Stimulated activated CD4-positive, alpha-beta T cell treated with anti-CD3 and anti-CD28 coated beads, Interleukin-1b, Interleukin-23, amount 100 ng/mL, for 4 hours (primary cell): ENCODE measurements at places on chromosomes 2 and 18.
A peak's percentile ranks its signal among the peaks of the same experiment; 100 is the strongest.

DNA sequence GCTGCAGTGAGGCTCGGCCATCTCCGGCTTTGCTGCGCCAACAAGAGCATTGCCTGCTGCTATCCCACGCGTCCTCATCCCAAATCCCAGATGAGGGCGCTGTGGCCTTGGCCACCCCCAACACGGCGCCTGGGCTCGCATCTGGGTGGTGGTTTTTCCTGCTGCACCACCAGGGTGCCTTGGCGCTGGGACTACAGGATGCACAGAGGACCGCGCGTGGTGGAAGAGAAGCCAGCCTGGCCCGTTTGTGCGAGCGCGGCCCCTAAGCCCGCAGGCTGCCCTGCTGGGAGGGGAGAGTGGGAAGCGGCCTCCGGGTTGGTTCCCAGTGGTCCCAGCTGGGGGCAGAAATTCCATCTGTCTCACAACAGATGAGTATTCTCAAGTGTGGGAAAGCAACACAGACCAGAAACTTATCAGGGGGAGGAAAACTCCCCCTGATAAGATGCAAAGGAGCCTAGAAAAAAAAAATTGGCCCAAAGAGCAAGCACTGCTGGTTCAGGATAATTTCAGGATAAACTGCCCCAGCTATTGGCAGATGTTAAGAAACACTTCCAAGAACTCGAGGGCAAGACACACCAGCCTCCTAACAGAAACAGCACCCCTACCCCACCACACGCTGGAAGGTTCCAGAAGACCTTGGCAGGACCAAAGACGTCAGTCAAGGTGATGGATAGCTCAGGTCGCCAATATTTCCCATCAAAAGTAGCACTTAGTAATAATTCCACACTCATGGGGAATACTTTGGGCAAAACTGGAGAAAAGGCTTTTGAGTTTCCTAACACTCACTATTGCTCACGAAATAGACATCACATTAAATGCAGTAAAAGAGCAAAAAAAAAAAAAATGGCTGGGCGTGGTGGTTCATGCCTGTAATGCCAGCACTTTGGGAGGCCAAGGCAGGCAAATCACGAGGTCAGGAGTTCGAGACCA is 152.1 kb downstream of the PXDN start:
- no peak for DNase-seq

- peak; percentile 30 for DNase-seq
Measured at GRCh38 chr18:13568443-13569392, 157.6 kb downstream of the FAM210A start.

GRCh38 chr18:35458271-35458670 is 39.5 kb downstream of the INO80C start:
- no peak for DNase-seq

- DNase-seq = no peak
Measured at GRCh38 chr2:88024509-88024908, 8.2 kb upstream of the RNU2-63P start.

DNA sequence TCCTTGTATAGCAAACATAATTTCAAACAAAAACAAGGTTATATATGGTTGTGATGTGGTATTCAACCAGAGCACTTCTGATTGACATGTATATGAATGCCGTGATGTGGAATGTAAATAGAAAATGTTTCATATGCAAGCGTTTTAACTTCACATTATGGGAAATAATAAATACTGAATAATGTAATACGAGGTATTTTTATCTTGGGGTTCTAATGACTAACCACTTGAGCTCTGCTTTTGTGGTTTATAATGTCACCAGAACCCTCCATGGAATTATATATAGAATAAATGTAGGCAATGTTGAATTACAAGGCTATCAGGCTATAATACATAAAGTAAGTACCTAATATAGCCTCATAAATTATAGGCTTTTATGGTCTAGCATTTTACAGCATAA is 72.4 kb downstream of the ZNF521 start:
- no peak for DNase-seq

GRCh38 chr2:84924173-84925106 is 19.0 kb downstream of the TMSB10 start:
- no peak for DNase-seq

- DNase-seq = no peak
Measured at GRCh38 chr2:177808984-177809809, 263.4 kb downstream of the PDE11A start.

DNA sequence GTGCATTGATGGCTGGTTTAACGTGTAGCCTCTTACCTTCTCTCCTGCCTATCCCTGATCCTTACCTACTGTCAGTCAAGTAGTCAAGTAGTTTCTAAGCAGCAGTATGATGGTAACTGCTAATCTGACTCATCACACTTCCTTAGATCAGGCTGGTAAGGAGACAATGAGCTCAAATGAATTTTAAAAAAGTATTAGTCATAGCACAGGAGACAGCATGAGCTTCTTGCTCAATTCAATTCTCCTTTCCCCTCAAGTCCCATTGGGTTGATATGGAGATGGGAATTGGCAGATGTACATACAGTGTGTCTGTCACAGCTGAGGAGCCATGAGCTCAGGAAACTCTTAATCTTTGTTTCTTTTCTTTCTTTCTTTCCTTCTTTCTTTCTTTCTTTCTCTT is 799.7 kb downstream of the LRP1B start:
- no peak for DNase-seq

DNA sequence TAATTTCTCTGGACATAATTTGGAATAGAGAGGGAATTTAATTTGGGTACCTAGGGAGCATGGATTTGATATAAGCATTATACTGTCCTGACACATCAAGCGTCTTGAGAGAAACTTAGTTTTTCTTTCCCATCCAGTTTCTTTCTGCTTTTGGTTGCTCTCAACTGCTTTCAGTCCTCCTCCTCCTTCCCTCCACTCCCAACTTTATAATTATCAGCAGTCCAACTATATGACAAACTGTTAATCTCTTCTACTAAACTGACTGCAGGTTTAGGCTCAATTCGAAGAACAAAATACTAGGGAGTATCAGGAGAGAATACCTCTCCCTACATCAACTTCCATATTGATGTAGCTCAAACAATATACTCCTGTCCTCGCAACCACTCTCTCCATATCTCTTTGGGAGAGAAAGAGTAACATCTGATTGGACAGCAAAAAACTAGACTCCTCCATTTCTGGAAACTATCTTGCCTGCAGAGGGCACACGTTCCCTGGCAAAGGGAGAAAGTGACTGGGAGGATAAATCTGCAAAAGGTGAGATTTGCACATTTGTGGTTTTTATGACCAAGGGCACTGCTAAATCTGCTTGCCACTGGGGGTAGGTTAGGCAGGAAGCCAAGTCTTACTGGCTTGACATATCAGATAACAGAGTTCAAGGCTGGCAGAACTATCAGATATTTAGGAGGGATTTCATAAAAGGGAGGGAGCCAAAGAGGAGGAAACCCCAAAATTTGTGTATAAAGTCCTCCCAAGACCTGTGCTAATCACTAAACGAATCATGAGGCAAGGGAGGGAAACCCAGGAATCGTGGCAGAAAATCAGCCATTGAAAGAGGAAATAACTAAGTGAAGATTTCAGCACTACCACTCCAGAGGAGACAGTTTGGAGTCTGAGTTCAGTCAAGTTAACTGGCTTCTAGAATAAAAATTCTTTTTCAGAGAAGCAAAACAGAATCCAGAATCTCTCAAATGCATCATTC is 40.0 kb downstream of the ICA1L start:
- no peak for DNase-seq

GRCh38 chr18:40249390-40250080 is 1705.5 kb upstream of the PIK3C3 start:
- DNase-seq = no peak

DNA sequence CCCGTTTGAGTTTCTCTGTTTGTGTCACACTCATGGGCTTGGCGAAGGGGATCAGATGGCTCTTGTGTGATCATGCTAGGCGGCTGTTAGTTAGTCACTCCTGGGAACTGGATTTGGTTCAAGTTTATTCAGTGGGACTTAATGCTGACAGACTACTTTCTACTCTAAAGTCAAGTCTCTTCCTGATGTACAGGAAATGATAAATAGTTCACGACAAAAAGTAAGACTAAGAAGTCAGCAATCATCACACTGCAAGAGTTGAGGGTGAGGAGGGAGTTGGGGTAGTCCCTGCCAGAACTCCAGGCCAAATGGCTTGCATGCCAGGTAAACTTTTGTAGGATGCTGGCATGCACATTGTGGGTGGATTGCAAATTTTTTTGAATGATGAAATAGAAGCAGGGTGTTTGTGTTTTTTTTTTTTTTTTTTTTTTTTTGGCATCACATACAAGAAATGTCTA is 25.1 kb upstream of the CCL20 start:
- no peak for DNase-seq

GRCh38 chr2:162636206-162636728 is 202.3 kb downstream of the KCNH7 start:
- DNase-seq = no peak

- DNase-seq = no peak
Measured at GRCh38 chr2:222993920-222994650, 57.9 kb upstream of the KCNE4 start.

GRCh38 chr2:162221064-162221463 is 22.2 kb downstream of the FAP start:
- peak; percentile 29 for DNase-seq

- DNase-seq = no peak
Measured at GRCh38 chr18:63879709-63880108, 7.8 kb upstream of the SERPINB2 start.

GRCh38 chr2:172819943-172820342 is 84.3 kb downstream of the RAPGEF4 start:
- DNase-seq = no peak

GRCh38 chr2:119308793-119309330 is 57.8 kb downstream of the C2orf76 start:
- DNase-seq = no peak

DNA sequence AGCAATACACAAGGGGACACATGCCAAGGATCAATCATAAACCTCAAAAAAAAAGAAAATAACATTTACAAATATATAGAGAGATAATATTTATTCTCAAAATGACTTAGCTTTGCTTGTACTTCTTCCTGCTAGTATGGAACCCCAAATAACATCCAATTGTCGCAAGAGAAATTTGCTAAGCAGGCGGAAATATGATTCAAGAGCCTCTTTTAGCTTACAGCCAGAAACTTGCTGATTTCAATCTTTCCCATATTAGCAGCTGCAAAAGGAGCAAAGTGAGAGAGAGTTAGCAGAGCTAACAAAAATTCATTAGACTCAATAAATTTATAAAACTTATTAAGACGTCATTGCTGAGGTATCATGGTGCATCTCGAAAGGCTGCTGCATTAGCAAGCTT is 294.9 kb downstream of the FSIP2 start:
- DNase-seq = no peak

DNA sequence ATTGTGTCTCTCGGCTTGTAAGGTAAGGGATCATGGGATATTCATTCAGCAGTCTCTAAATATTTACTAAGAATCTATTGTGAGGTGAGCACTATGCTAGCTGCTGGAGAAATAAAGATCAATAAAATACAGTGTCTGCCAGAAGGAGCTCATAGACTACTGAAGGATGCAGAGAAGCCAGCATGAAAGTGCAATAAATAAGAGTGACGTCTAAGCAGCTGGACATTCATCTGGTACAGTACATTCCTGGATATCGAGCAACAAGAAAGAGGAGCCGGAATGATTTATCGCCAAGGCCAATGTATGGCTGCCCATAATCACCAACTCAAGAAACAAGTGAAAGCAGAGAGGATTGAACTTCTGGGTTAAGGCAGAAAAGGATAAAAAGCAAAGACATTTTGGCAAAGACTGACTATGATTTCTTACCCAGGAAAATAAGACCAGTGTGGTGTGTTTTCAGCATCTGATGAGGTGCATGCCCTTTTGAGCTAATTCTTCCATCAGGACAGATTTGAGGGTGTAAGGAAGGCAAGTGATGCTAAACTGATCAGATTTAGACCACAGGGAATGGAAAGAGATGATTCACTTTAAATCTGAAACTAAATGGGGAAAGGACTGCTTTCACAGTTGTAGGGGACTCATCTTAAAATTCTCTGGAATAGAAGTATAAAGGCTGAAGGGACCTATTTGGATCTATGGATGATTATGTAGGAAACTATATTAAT is 18.7 kb upstream of the LMAN1 start:
- DNase-seq = no peak

GRCh38 chr2:151649966-151650365 is 84.3 kb downstream of the NEB start:
- DNase-seq = no peak

DNA sequence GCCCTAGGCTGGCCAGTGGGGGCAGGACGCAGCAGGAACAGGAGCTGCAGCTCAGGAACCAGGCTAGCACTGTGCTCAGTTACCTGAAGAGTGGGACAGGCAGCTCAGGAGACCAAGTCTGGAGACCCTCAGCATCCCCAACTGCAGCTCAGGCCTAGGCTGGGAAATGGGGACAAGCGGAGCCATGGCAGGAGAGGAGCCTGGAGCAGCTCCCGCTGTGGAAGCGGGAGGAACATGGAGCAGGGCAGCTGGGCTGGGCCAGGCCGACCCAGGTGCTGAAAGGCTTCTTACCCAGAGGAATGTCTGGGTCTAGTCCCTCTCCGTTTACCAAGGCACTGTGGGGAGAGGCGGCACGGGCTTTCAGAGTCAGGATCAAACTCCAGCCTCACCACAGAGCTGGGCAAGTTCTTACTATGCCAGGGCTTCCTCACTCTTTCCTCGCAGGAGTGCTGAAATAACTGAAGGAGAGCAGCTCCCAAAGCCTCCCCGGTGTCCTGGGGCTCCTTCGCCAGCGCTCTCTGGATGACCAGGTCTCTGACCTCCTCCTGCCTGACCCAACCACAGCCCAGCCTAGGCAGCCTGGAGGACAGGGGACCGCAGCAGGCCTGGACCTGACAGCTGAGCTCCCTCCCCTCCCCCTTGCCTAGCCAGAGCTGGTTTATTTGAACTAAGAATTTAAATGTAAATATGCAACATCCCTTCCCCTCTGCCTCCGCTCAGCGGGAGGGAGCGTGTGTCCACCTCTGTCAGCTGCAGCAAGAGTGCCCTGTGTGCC is 247.8 kb upstream of the SIX2 start:
- no peak for DNase-seq

GRCh38 chr18:9244376-9244775 is 90.2 kb upstream of the TWSG1 start:
- DNase-seq = no peak

- DNase-seq = no peak
Measured at GRCh38 chr2:207337234-207338219, 171.8 kb upstream of the KLF7 start.

DNA sequence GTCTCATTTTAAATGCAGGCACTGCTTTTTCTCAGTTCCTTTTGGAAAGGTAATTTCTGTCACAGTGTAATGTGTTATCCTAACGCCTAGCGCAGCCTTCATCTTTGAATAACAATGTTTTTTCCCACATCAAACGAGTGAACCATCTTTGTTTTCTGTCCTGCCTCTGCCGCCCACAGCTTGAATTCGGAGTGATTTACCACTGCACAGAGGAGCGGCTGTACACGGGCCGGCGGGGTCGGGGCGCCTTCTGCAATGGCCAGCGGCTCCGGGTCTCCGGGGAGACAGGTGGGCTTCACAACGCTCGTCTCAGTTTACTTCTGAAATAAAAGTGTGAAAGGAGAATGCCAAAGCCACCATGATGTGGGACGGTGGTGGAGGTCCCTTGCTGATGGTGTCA is 32.8 kb downstream of the IMPA2 start:
- DNase-seq = no peak

DNA sequence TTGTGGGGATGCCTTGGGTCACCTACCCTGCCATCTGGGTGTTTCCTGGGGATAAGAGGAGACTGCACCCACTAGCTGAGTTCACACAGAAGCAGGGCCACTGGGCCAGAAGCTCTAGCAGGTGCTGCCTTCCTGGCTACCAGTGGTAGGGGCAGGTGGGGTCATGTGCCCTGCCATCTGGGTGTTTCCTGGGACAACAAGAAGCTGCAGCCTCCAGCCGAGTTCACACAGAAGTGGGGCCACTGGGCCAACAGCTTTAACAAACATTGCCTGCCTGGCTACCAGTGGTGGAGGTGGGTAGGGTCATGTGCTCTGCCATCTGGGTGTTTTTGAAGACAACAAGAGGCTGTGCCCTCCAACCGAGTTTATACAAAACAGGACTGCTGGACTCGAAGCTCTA is 282.2 kb upstream of the SYT4 start:
- no peak for DNase-seq
